ENCODE measurements at places on chromosomes 1 and 21. TPM values are rescaled to one million over a fixed set of nuclear protein-coding genes. Genes with fewer than 3 reads are reported as not detected.

- peaks cover 23% of the 10 kb centered on the region for H3K36me3 ChIP-seq
- no peak overlapping the region for H3K27ac ChIP-seq
- H3K27me3 ChIP-seq = no peaks in the 10 kb centered on the region
- H3K4me1 ChIP-seq = peaks cover 5% of the 10 kb centered on the region
Measured at GRCh38 chr1:200866116-200866515, 6.7 kb upstream of the GPR25 start.

The TCHH gene
- not detected for total RNA-seq

The INSRR gene
- total RNA-seq = not detected

DNA sequence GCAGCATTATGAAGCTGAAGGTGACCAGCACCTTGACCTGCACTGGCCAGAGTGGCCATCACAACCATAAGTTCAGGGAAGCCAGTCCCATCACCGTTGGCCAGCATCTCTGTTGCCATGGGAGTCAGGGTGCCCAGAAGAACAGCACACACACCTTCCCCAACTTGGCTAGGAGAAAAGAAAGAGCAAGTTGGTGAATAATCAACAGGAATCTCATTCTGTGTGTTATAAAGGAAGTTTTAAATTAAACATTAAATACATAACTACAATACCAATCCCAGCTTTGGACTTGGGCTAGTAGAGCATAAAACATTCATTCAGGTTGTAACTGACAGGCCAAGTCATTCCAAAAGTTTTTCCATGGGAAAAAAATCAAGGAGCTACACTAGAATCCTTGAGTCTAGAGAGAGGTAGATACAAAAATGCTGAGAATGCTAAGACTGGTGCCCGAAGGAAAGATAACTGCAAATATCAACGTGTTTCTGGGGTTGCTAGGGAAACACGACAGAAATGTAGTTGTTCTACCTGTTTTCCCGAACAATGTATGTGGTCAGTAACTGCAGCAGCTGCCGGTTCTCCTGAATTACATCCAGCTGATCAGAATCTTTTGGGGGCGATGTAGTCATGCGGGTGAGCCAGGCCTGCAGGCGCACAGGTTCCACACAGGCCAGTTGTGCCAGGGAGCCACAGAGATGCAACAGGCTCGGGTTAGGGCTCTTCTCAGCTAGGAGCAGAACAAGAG is 45.6 kb downstream of the UBR4 start:
- no peak for DNase-seq
- no peaks in the 10 kb centered on the region for H3K27me3 ChIP-seq
- no peak overlapping the region for H3K27ac ChIP-seq
- H3K4me3 ChIP-seq = no peak overlapping the region
- H3K4me1 ChIP-seq = no peaks in the 10 kb centered on the region

DNA sequence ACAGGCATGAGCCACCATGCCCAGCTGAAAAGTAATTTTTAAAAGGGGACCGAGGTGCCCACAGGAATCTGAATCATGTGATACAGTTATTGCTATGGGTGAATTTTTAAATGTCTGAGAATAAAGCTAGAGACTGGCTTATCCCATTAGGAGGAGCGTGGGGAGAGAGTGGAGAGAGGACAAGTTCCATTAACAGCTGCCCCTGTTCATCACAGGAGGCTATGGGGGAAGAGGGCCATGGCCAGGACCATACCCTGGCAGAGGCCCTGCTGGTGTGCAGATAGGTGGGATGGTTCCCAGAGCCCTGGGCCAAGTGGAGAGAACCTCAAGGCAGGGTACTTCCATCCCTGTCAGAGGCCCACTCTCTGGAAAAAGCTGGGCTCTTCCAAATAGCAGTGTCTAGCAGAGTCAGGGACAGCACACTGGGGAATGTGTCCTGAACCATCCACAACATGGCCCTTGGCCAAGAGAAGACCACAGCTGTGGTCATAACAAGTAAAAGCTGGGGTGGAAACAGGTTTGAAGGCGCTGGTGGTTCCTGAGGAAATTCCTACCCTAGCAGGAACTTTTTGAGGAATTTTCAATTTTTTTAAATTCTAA is 13.7 kb upstream of the ZNF691 start:
- DNase-seq = no peak
- H3K36me3 ChIP-seq = no peaks in the 10 kb centered on the region
- H3K27ac ChIP-seq = no peak overlapping the region

DNA sequence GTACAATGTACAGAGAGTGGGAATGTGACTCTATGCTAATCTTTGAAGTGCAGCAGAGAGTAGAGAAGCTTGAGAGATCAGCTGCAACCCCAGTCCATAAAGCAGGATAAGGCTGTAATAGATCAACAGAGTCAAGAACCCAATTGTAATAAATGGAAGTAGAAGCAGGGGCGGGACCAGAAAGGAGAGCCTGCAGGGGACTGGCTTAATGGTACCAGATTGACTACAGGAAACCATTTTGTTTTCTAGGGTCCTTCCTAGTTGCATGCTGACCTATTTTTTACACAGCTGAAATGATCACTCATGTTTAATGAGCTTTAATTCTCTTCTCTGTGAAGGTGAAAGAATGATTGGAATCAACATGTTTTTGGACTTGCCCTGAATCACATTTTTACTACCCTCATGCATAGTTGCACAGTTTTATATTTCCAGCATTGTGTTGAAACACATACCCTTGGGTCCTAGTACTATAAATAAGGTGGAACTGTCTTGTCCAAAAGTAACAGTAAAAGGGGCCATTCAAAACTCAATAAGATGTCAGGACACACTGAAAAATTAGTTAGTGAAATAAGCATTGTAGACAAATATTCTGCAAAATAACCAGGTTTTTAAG is 69.8 kb downstream of the GPR88 start:
- no peak overlapping the region for H3K27ac ChIP-seq
- no peak for DNase-seq
- no peaks in the 10 kb centered on the region for H3K4me1 ChIP-seq
- peaks cover 3% of the 10 kb centered on the region for H3K27me3 ChIP-seq

The GPR161 gene
- 48.7 TPM for total RNA-seq

The PKLR gene
- total RNA-seq = not detected

Data from neural crest cell (in vitro differentiated cells).